ENCODE measurements at places on chromosomes 13 and 19. TPM values are rescaled to one million over a fixed set of nuclear protein-coding genes. Genes with fewer than 3 reads are reported as not detected.
A peak's percentile ranks its signal among the peaks of the same experiment; 100 is the strongest.

The KLF1 gene
- 0.32 TPM for polyA plus RNA-seq

The ZNF681 gene
- 5.7 TPM for polyA plus RNA-seq

The TJP3 gene
- polyA plus RNA-seq: 11.1 TPM

The PRODH2 gene
- 28.7 TPM for polyA plus RNA-seq

The EPS8L1 gene
- polyA plus RNA-seq: 48.0 TPM

The ZNF223 gene
- polyA plus RNA-seq: 10.7 TPM

The ZNF555 gene
- 12.5 TPM for polyA plus RNA-seq

The GRIN2D gene
- 0.71 TPM for polyA plus RNA-seq

The WDR88 gene
- polyA plus RNA-seq: 1.3 TPM

GRCh38 chr13:49314344-49314882 lies 66.7 kb downstream of the CDADC1 start:
- DNase-seq: no peak

DNA sequence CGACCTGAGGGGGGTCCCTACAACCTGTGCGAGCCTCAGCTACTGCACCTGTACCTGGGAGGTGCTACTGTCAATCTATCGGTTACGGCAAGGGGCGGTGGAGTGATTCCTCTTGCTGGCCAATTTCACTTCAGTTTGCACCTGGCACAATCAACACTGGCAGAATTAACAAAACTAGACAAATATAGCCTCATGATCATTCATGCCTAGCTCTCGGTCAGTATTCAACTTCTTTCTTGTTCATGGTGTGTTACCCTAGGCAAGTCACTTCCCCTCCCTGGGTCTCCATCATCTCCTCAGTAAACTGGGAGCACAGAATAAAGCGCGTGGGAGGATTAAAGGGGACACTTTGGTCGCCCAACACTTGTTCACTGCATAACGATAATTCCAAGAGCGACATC lies 618 bp downstream of the HAUS8 start:
- no peak for DNase-seq

- DNase-seq: no peak
Observed at GRCh38 chr13:23608701-23609413, 38.6 kb downstream of the TNFRSF19 start.

DNA sequence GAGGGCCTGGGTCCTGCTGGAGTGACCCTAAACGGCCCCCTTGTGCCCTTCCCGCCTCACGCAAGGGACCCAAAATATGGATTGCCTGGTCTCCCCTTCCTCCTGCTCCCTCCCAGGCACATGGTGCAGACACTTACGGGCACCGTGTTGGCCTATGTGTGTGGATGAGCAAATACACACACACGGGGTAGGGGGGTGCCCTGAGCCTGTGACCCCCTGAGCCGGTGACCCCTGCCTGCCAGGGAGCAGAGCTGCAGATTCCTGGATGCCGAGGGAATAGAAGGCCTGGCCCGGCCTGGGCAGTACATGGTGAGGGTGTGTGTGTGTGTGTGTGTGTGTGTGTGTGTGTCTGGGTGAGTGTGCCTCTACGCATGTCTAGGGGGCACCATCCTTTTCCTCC lies 33.3 kb downstream of the CEBPA start:
- no peak for DNase-seq

- DNase-seq: no peak
Observed at GRCh38 chr13:42673677-42674076, 99.7 kb downstream of the TNFSF11 start.

- DNase-seq: no peak
Observed at GRCh38 chr13:94382517-94382916, 97.0 kb downstream of the DCT start.

DNA sequence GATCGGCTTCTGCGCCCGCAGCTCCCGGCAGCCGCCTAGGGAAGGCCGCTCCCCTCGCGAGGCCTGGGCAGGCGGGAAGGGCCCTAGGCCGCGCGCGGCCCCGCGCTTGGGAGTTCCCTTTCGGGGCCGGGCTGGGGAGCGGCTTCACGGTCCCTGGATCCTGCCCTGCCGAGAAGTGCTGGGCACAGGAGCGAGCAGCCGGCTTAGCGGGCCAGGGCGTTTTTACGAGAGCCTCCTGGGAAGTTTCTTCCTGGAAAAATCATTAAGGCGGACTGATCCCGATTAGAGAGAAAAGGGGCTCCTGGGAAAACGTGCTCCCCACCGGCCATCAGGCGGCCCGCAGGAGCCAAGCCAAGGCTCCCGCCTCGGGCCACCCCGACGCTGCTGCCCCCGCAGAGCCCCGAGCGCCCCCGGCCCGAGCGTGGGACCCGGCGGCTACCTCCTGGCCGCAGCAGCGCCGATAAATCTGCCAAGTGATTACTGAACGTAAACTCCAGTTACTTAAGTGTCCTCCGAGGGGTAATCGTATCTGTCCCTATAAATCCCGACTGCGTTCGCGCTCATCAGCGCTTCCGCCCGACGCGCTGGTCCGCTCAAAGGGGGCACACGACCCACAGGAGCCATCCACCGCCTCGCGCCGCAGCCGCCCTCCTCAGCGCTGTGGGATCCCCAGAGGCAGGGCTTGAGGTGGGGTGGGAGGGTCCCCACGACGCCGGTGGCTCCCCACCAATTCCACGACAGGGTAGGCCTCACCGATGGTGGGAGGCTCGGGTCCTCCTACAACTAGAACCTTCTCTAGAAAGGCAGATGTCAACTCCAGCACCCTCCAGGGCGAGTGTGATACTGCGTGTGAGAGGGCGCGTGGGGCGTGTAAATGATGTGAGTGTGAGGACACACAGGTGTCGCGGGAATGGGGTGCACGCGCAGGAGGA lies 2.8 kb downstream of the ZIC5 start:
- no peak for DNase-seq

GRCh38 chr19:5048727-5049553 lies 80.0 kb downstream of the KDM4B start:
- DNase-seq: no peak

DNA sequence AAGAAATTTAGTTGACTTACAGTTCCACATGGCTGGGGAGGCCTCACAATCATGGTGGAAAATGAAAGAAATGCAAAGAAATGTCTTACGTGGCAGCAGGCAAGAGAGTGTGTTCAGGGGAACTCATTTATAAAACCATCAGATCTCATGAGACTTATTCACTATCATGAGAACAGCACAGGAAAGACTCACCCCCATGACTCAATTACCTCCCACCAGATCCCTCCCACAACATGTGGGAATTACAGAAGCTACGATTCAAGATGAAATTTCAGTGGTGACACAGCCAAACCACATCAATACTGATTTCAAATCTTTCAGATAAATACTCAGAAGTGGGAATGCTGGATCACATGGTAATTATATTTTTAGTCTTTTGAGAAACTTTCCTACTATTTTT lies 1357.9 kb downstream of the SLITRK5 start:
- no peak for DNase-seq

DNA sequence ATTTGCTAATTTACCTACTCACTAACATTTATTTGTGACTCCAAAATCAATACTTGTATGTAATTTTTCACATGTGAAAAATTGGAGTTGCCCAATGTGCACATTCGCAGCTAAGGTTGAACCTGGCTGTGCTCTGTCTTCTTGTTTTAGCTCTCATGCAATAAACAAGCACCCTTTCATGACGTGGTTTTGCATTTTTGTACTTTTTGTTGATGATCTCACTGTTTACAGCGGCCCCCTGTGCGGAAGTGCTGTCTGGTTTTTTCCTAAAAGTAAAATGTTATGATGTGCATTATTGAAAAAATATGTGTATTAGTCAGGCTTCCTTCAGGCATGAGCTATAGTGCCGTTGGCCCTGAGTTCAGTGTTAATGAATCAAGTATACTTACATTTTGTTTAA lies 18.1 kb downstream of the DGKH start:
- no peak for DNase-seq

DNA sequence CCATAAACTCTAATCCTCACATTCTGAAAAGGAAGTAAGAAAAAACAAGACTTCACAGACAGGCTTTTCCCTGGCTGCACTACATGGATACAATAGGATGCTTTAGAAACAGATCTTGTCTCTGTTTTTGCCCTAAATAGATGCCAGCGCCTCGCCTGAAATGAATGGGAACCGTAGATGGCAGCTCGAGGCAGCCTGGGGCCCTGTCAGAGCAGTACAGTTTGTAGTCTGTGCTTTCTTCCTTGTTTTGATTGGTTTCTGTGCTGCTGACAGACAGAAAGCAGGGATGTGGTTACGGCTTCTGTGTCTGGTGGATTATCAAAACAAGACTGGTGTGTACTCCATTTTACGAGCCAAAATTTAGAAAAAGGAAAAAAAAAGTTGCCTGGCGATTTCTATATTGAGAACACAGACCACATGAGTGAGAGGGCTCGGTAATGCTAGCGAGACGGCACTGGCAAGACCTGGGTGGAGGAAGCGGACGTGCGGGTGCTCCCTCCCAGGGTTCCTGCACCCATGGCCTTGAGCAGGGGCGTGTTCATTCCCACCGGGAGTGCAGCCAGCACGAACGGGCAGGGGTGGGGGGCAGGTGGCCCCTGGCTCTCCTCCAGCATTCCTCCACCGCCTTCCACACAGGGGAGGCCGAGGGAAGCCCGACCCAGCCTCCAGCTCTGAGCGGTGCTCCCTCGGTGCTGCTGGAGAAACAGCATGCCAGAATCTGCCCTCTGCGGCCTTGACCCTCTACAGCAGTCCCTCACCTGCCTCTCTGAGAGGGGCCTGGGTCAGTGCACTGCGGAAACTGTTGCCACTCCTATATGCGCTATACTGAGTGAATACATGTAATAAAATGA lies 37.6 kb upstream of the C1QTNF9 start:
- no peak for DNase-seq

DNA sequence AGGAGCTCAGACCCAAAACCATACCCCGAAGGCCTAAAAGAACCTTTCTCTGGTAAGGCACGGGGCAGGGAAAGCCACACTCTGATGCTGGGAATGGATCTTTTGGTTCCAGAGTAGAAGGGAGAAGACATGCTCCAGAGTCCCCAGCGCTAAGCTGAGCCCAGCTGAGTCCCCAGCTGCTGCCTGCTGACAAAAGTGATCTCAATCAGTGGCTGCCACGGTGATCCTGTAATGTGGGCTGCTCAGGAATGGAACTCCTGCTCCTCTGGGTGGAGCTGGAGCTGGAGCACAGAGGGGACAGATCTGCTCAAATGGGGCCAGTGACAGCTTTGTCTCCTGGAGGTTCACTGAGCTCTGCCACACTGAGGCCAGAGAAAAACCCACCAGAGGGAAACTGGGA lies 70.5 kb downstream of the MLLT1 start:
- DNase-seq: no peak

DNA sequence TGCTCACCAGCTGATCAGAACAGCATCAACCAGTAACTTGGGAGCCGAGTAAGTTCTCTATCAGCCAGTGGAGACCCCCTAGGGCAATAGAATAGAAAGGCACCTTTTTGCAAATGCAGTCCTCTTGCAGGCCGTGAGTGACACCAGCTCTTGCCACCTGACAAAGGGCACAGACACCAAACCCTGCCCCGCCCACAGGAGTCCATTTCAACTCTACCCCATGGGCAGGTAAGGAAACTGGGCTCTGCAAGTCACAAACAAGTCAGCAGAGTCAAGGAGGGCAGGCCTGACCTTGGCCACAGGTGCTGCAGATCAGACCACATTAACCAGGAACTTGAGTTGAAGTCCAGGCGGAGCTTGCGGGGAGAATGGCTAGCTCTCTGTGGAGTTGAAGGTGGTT lies 77.4 kb upstream of the SPATA13 start:
- DNase-seq: no peak

- DNase-seq: no peak
Observed at GRCh38 chr13:99959540-99960230, 11.9 kb downstream of the ZIC5 start.

GRCh38 chr19:35843676-35844481 lies 8.4 kb downstream of the NPHS1 start:
- no peak for DNase-seq

- DNase-seq: no peak
Observed at GRCh38 chr19:10828981-10829821, 6.8 kb downstream of the TMED1 start.

- DNase-seq: no peak
Observed at GRCh38 chr19:23315286-23315685, 65.1 kb upstream of the ZNF724 start.

- DNase-seq: peak; percentile 3
Observed at GRCh38 chr13:20301403-20302071, 69.4 kb upstream of the GJB6 start.

DNA sequence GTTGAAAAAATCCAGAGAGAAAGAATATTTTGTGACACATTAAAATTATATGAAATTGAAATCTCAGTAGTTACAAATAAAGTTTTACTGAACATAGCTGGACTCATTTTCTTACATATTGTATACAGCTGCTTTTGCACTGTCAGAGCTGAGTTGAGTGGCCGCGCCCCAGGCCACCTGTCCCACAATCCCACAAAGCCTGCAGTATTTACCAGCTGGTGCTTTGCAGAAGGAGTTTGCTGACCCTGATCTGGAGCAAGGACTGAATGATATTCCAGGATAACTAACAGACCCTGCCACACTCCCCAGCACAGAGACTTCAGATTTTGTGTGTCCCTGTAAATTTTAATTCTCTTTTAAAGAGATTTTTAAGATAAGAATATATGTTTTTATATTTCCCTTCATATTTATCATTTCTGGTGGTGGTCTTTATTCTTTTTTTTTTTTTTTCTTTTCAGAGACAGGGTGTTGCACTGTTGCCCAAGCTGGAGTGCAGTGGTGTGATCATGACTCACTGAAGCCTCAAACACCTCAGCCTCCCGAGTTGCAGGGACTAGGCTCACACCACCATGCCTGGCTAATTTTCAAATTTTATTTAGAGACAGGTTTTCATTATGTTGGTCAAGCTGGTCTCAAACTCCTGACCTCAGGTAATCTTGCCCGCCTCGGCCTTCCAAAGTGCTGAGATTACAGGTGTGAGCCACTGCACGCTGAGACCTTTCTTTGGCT lies 48.5 kb downstream of the TDRD12 start:
- DNase-seq: no peak

DNA sequence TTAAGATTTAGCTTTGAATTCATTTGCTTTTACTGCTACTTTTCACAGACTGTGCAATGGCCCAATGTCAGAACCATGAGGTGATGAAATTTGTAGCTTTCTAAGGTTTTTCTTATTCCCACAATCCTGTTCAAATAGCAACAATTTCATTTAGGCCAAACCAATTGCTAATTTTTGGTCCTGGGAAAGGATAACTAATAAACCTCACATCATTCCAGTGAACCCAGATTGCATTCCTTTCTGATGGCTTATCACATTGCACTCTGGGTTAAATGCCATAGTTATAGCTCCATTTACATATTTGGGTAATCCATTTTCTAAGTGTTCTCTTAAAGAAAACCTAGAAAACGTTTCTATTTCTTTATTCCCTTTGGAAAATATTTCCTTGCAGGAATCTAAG lies 22.9 kb upstream of the POMP start:
- no peak for DNase-seq

- DNase-seq: peak; percentile 57
Observed at GRCh38 chr13:26184791-26185250, 37.3 kb downstream of the RNF6 start.

DNA sequence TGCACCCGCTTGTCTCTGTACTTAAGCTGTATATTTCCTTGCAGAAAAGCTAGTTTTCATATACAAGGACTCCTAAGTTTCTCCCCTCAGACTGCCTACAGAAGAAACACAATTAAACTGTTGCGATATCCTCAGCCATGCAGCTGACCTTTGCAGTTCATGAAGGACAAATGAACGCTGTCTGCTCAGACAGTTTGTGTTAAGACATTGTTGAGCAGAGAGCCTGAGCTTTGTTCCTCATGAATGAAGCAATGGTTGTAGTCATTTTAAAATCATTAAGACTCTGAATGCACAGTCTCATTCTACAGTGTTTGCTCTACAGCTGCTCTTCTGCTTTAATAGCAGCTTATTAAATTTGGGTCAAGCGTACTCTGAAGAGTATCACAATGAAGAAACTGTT lies 23.2 kb upstream of the MAB21L1 start:
- no peak for DNase-seq

Measured in renal cortex interstitium (tissue), 15 donors.